Activated naive CD4-positive, alpha-beta T cell (primary cell): ENCODE measurements at places on chromosomes 7 and 10.

DNA sequence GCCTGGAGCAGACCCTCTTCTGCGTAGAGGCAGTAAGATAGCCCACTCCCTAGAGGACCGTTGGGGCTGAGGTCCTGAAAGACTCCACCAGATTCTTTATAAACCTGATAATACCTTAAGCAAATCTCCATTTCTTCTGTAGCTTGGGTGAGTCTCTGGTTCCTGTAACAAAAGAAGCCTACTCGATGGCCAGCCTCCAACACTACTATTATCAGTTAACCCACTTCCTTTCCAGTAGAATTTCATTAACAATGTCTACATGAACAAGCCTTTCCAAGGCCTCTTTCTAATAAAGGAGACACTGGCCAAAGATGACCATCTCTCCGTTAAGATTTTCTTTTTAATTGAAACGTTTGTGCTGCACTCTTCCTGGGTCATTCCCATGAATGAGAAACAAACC is 201.7 kb upstream of the KCTD7 start:
- no peak for DNase-seq

DNA sequence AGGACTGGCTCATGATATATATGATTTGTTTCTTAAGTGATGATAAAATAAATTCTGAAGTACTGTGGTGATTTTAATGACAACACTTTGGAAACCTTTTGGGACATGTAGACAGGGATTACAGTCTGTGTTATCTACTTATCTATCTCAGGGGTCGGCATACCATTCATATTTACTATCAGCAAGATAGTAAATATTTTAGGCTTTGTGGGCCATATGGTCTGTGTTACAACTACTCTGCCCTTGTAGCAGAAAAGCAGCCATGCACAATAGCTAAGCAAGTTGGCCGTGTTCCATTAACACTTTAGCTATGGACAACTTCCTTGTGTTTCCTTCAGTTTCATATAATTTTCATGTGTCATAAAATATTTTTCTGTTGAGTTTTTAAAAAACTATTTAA is 97.8 kb upstream of the PRPS1L1 start:
- no peak for DNase-seq

DNA sequence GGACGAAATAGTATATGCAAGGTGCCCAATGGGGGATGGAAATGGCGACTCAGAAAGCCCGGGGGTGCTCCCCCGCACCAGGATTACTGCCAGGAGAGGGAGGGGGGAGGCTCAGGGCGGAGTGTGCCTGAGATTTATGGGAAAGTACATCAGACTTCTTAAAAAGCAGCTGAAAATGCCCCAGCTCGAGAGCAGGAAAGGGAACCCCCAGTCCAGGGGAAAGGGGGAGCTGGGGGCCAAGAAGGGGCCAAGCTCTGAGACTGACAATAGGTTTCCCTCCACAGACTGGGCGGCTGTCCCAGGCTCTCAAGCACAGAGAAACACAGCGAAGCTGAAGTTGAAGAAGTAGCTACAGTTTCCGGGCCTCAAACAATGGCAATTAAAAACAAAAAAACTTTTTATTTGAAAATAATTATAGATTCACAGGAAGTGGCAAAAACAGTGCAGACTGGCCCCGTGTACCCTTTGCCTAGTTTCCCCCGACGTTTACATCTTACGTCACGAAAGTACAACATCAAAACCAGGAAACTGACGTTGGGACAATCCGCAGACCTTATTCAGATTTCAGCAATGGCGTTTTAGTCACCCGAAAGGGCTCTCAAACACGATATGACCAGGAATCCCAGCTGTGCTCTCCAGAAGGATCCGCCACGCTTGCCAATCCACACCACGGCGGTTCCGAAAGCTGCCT is 83.9 kb upstream of the FGFR2 start:
- no peak for DNase-seq

DNA sequence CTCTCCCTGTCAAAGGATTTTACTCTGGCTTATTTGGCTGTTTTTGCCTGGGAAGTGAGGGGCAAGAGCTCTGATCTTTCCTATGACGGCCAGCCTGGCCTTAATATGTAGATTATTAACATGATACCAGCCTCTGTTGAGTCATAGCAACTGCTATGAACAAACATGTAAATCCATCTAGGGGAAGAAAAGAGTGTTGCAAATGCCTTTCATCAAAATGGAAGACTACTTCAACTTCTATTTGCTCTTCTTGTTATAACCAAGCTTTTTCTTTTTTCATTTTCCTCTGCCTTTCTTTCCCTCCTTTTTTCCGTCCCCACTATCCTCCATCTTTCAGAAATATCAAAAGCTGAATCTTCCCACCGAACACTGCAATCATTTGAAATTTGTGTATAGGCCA is 46.6 kb downstream of the BTRC start:
- no peak for DNase-seq

DNA sequence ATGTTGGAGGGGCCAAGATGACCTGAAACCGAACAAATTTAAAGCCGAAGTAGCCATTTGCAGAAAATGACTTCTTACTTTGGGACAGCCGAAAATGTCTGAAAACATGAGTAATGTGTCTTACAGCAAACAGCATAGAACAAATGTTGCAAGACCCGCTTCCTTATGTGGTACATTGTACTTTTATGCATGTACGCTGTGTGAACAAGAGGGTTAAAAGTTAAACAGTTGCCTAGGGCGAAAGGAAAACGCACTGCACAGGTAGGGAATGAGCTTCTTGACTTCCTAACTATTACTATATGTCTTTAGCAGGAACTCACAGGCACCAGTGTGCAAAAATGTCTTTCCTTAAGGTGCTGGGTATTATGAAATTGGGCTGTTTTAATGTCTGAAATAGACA is 303.5 kb upstream of the MGMT start:
- DNase-seq = no peak

DNA sequence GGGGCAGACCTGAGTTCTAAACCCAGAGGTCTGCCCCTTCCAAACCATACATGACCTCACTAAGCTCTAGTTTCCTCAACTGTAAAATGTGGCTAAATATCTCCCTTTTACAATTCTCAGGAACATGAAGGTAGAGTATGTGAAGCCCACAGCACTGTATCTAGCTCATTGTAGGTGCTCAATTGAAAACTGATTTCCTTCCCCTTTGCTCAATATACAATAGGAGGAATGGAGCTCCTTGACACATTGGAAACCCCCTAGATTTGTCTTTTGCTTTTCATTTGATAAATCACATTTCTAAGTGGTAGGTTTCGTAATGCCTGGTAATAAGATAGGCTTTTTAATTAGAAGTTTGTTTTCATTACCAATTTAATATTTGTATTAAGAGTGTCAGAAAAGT is 153.3 kb downstream of the ARID5B start:
- no peak for DNase-seq

DNA sequence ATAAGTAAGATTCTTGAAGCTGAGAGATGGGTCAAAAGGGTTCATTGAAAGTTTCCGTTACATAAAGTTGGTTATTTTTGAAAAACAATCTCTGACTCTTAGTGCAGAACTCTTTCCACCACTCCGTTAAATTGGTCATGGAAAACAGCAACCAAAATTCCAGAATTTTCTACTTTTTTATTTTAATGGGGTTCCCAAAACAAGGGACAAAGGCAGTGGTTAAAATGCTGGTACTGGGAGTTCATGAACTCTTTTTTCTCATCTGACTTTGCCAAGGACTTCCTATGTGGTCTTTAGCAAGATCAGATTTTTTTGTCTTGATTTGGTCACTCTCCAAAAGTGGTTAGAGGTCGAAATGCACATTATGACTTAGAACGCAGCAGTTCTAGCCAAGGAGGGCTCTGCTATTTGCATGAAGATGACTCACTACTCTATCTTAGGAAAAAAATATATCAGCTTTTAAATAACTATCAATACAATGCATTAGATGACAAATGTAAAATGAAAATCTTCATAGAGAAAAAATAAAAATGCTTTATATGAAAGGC is 145.7 kb downstream of the REEP3 start:
- no peak for DNase-seq

DNA sequence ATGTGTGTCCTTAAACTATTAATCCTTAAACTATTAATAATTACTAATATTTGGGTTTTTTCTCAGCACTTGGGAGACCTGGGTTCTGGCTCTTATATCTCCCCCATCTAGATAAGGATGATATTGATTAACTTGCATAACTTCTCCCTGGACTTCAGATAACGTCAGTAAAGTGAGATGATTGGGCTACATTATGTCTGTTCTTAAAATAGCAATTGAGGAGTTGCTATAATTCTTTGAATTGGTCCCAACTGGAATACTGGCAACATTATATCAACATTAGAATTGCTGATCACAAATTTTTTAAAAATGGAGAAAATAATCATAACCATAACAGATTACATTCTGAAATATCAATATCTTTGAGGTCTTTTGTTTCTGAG is 1.9 kb downstream of the APBB1IP start:
- no peak for DNase-seq
